ENCODE measurements at places on chromosomes 1 and 21.

- peak; percentile 70 for DNase-seq
These were observed 3.1 kb downstream of the ACAP3 start for GRCh38 chr1:1304331-1305299.

DNA sequence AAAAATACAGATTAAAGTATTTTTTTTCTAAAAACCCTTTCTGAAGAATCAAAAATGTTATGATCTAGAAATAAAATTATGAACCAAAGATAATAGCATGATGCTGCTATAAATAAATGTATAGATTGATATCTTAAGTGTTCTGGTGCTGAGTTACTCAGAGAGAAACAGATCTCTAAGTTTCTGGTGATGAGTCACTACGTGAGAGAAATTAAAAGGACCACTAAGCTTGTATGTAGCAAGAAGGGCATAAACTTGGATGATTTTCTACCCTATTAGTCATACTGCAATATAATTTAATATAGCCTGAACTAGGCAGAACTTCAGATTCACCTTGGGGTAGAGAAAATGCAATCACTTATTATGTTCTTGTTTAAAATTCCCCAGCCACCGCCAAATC, 514.8 kb downstream of the AMY1C start:
- no peak for DNase-seq

- DNase-seq: no peak
These were observed 6.6 kb upstream of the ZNF669 start for GRCh38 chr1:247110627-247111258.

- no peak for DNase-seq
These were observed 1158.6 kb downstream of the PLA2G4A start for GRCh38 chr1:187987236-187987776.

GRCh38 chr1:206672844-206673758, 11.6 kb upstream of the MAPKAPK2 start:
- peak; percentile 50 for DNase-seq

- DNase-seq: no peak
These were observed 459.5 kb upstream of the CXADR start for GRCh38 chr21:17053321-17053720.

DNA sequence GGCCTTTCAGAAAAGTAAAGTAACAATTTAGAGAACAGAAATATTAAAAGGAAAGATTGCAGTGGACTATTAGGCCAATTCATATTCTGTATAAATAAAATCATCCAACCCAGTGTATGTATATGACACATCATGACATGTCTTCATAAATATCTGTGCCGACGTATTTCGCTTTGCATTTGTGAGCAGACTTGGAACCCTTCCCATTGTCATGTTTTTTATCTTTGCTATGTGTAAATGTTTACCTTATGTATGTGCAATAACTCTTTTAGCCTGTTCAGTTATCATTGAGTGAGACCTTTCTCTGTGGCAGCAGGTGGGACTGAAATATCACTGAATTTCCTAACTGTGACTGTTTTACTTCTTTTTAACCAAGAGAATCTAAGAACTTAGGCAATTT, 58.0 kb upstream of the FAM3B start:
- DNase-seq: no peak

DNA sequence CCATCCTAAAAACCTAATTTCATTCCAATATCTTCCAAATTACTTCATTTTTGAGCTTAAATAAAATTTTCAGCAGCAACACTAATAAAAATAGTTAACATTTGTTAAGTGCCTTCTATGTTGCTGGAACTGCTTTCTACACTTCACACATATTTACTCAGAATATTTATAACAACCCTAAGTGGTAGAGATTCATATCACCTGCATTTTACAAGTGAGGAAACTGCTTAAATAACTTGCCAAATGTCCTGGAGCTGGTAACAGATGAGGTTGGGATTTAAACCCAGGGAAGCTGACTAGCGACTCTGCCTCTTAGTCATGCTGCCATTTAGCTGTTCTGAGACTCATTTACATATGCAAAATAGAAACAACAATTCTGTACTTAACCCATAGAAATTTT, 86.1 kb upstream of the PBX1 start:
- DNase-seq: no peak

DNA sequence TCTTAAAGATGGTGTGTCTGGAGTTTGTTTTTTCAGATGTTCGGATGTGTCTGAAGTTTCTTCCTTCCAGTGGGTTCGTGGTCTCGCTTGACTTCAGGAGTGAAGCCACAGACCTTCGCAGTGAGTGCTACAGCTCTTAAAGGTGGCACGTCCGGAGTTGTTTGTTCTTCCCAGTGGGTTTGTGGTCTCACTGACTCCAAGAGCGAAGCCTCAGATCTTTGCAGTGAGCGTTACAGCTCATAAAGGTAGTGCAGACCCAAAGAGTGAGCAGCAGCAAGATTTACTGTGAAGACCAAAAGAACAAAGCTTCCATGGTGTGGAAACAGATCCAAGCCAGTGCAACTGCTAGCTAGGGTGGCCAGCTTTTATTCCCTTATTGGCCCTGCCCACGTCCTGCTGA, 1430.4 kb upstream of the B3GALT2 start:
- no peak for DNase-seq

DNA sequence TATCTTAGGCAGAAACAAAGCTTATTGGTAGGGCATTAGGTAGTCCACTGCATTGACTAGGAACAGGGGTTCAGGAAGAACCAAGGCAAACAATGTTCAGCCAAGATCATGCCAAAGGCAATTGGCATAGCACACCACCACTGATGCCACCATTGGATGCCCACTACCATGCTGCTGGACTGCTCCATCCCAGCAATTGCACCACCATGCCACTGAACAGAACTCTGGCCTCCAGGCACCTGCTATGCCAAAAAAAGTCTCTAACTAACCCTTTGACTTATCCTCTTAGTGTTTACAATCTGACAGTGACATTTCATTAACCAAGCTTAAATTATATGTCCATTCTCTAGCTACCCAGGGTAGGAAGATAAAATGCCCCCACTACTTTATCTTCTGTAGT, 509.6 kb upstream of the CAMK1G start:
- DNase-seq: no peak

DNA sequence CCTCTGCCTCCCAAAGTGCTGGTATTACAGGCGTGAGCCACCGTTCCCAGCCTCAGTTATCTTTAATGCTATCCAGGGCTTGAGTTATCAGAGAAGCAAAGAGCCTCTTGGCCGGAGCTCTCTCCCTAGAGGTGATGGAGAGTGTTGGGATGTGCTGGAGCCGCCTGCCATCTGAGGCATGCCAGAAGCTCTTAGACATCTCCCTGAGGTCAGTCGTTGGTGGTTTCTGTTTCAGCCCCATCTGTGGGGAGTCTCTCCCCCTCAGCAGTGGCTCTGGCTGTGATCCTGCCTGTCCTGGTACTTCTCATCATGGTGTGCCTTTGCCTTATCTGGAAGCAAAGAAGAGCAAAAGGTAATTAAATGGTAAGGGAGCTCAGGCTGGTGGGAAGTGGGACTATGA, 11.6 kb upstream of the ZNF691 start:
- DNase-seq: no peak

DNA sequence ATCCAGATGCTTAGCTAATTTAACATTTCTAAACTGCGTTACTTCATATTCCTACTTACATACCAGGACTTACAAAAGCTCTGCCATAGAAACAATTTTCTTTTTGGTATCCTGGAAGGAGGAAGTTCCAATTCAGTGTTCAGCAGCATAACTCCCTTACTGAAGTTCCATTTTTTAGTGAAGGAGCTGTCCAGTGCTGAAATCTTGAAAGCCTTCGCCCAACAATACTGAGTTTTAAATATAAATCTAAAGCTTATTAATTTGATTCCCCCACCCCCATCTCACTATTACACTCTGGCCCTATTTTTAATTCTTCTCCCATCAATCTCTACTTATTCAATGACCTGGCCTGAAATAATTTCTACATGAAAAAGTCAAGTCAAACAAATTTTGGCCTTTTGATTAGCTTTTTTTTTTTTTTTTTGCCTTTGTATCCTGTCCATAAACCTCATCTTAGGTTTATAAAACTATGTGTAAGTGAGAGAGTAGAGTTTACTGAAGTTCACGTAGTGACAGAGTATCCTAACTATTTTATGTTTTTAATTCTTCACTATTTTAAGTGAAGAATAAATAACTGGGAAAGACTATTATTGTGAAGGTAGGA, 323.0 kb upstream of the PLD5 start:
- no peak for DNase-seq

- DNase-seq: no peak
These were observed 16.1 kb downstream of the MAB21L3 start for GRCh38 chr1:116127123-116127847.

- no peak for DNase-seq
These were observed 2.7 kb upstream of the COL16A1 start for GRCh38 chr1:31706384-31707058.

GRCh38 chr21:46092811-46093667, 4.9 kb upstream of the COL6A2 start:
- DNase-seq: no peak

- DNase-seq: no peak
These were observed 24.9 kb downstream of the CNIH3 start for GRCh38 chr1:224641030-224641429.

GRCh38 chr1:177045151-177045550, 119.4 kb downstream of the ASTN1 start:
- DNase-seq: no peak

GRCh38 chr1:25451908-25452307, 21.2 kb downstream of the MACO1 start:
- DNase-seq: no peak

DNA sequence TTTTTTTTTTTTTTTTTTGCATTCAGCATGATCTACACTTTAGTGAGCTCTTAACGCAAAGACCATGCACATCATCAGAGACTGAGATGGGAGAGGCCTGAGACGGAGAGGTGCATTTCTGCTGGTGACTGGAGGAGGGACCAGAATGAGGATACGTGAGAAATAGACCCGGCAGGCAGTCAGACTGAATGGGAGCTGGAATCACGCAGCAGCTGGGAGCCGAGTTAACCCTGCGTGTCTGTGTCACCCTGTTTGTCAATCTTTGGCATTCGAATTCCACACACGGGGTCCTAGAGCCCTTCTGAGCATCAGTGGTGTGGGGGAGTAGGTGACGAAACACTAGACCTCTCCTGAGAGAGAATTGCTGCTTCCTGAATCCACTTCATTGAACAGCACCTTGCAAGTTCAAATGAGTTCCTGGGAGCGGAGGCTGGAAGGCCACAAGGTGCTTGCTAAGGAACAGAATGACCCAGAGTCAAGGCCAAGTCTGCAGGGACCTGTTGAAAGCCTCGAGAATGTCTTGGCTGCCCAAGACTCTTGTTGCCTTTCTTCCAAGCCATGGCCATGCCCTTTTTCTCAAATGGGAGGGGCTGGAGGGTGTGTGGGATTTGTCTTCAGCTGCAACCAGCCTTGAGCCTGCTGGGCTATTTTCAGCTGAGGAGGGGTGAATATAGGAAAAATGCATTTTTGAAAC, 123.3 kb downstream of the CNIH3 start:
- no peak for DNase-seq

DNA sequence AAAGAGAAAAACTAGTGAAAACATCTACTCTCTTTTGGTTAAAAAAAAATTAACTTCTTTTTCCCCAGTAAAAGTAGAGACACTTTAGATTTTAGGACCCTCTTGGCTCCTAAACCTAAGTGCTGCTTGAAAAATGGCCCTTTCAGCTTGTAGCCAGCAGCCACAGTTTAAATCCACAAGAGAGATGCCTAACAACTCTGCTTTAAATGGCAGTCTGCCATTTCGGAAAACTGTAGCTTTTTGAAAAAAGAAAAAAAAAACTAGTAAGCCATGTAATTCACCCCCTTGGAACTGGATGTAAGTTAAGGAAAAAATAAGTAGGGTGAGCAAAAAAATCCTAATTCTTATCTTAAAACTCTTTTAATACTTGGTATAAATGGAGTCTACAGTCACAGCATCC, 56.0 kb downstream of the LHX9 start:
- DNase-seq: no peak

DNA sequence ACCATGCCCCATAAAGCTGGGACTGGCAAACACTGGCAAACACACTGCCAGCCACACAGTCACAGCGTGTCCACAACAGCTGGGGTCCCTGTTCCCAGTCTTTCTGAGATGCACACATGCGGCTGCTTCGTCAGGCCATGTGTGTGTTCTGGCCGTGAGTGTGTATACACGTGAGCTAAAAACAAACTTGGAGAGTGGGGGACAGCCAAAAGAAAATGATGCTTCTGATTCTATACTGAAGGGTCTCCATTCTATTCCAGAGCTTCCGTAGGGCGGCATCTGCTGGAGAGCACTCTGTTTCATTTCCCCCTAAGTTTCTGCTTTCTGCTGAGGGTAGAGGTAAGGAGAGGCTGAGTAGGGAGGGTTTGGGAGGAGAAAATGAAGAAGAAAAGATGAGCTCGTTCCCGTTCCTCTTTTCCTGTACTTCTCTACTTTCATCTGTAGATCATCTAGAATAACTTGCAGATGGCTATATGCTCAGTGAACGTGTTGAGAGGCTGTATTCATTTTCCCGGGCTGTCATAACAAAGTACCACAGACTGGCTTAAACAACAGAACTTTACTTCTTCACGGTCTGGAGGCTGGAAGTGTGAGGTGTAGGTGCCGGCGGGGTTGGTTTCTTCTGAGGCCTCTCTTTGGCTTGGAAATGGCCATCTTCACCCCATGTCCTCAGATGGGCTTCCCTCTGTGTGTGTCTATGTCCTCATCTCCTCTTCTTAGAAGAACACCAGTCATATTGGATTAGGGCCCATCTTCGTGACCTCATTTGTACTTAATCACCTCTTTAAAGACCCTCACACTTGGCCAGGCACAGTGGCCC, 151.6 kb downstream of the TOMM20 start:
- DNase-seq: no peak

DNA sequence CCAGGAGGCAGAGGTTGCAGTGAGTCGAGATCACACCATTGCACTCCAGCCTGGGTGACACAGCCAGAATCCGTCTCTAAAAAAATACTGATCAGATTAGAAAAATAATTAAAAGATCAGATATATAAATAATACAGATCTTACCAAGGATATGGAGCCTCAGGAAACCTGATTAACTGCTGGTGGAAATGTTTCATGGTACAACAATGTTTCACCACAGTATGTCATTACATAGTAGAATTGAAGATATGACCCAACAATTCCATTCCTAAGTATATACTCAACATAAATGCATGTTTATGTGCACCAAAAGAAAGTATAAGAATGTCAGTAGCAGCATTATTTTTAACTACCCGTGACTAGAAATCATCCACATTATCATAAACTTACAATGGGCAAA, 41.7 kb downstream of the CD53 start:
- no peak for DNase-seq

DNA sequence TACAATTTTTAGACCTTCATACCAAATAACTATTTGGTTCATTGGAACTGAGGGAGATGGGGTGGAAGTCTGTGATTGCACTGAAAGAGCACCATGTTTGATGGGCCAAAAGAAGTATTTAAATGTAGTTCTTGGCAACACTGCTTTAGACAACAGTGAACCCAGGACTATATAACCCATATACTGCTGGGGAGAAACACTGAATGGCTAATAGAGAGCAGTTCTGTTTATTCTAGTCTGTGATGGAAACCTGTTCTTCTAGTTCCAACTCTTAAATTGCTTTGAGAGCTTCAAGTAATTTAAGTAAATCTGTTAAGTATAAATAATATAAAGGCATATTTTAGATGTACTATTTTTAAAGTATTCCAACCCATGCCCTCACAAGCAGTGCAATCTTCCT, 96.3 kb downstream of the NIBAN1 start:
- DNase-seq: no peak

GRCh38 chr21:39387461-39388037, 38.7 kb upstream of the HMGN1 start:
- DNase-seq: peak; percentile 96

- no peak for DNase-seq
These were observed 418.6 kb upstream of the PROX1 start for GRCh38 chr1:213568929-213569815.
